Stimulated activated CD4-positive, alpha-beta T cell treated with anti-CD3 and anti-CD28 coated beads, Interleukin-4, amount 100 ng/mL, for 4 hours (primary cell): ENCODE measurements at places on chromosomes 3 and 15.

- DNase-seq: no peak
Observed at GRCh38 chr3:197329382-197329781, 31.0 kb upstream of the DLG1 start.

- no peak for DNase-seq
Observed at GRCh38 chr3:147425388-147425850, 16.3 kb downstream of the ZIC1 start.

DNA sequence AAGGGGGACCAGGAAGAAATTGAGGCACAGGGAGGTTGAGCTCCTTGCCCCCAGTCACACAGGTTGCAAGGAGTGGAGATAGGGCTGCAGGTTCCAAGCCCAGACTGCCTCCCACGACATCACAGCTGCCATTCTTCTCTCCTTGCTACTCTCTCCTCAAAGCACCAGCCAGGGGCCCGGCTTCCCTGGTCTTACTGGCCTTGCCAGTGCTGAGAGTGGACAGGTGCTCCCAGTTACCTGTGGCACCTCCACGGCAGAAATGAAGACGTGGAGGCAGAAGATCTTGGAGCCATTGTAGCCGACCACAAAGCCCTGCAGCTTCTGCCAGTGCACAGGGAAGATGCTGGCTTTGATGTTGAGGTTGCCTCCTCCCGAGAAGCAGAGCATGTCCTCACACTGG lies 17.9 kb upstream of the ACAD9 start:
- DNase-seq: no peak

- DNase-seq: no peak
Observed at GRCh38 chr3:110755345-110755744, 316.3 kb upstream of the NECTIN3 start.

- no peak for DNase-seq
Observed at GRCh38 chr15:67850336-67850735, 10.5 kb upstream of the RNU6-1 start.

- no peak for DNase-seq
Observed at GRCh38 chr3:181518222-181518621, 193.5 kb upstream of the SOX2 start.
